ENCODE measurements at places on chromosomes 1 and 21. TPM values are rescaled to one million over a fixed set of nuclear protein-coding genes. Genes with fewer than 3 reads are reported as not detected.

GRCh38 chr21:36388835-36389234 lies 3.6 kb downstream of the CHAF1B start:
- no peaks in the 10 kb centered on the region for H3K27me3 ChIP-seq
- peak; percentile 88 for DNase-seq
- H3K27ac ChIP-seq, result peak overlapping the region; percentile 67
- peaks cover 6% of the 10 kb centered on the region for H3K36me3 ChIP-seq
- H3K4me1 ChIP-seq, result peaks cover 11% of the 10 kb centered on the region

DNA sequence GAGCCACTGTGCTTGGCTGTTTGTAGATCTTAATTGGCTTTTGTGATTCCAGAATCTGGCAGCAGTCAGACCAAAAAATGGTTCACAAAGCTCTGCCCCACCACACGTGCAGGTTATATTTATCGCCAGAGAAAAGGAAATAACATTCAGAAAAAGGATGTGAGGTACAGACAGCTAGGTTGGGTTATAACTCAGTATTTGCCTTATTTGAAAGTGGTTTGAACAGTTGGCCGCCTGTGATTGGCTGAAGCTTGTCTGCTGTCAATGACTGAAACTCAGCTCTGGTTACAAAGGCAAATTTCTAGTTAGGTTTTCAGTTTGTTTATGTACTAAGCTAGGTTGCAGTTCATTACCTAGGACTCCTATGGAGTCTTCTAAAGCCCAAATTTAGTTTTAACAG lies 9.6 kb downstream of the SH3BGR start:
- no peak for DNase-seq
- H3K4me1 ChIP-seq, result no peaks in the 10 kb centered on the region
- H3K36me3 ChIP-seq, result no peaks in the 10 kb centered on the region
- H3K4me3 ChIP-seq, result no peak overlapping the region
- H3K27ac ChIP-seq, result no peak overlapping the region

DNA sequence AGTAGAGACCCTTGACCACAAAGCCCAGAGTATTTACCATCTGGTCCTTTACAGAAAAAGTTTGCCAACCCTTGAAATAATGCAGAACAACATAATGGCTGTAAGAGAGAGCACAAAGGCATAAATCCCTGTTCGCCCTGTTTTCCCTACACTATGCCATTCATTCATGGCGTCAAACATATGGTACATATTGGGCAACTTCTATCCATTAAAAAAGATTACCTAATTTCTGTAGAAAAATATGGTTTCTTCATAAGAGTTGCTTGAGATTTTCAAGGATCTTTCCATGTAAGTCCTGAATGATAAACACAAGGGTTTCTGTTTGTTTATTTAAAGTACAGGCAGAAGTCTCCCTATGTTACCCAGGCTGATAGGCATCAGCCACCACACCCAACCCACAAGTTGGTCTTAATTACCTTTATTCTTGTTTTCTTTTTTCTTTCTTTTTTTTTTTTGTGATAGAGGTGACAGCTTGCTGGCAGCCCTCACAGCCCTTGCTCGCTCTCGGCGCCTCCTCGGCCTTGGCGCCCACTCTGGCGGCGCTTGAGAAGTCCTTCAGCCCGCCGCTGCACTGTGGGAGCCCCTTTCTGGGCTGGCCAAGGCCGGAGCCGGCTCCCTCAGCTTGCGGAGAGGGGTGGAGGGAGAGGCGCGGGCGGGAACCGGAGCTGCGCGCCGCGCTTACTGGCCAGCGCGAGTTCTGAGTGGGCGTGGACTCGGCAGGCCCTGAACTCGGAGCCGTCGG lies 68.3 kb upstream of the NR5A2 start:
- H3K4me1 ChIP-seq, result no peaks in the 10 kb centered on the region
- no peak for DNase-seq
- H3K4me3 ChIP-seq, result no peak overlapping the region
- H3K27ac ChIP-seq, result no peak overlapping the region
- no peaks in the 10 kb centered on the region for H3K27me3 ChIP-seq

- peaks cover 62% of the 10 kb centered on the region for H3K36me3 ChIP-seq
- H3K27me3 ChIP-seq, result no peaks in the 10 kb centered on the region
- H3K4me3 ChIP-seq, result no peak overlapping the region
- DNase-seq, result no peak
- 0 out of 2 replicates have a peak overlapping the region, but pooled peaks have one; percentile 10 for H3K27ac ChIP-seq
Observed at GRCh38 chr1:27891196-27891889, 19.0 kb downstream of the THEMIS2 start.

Gene BACE2
- 6.8 TPM for total RNA-seq

DNA sequence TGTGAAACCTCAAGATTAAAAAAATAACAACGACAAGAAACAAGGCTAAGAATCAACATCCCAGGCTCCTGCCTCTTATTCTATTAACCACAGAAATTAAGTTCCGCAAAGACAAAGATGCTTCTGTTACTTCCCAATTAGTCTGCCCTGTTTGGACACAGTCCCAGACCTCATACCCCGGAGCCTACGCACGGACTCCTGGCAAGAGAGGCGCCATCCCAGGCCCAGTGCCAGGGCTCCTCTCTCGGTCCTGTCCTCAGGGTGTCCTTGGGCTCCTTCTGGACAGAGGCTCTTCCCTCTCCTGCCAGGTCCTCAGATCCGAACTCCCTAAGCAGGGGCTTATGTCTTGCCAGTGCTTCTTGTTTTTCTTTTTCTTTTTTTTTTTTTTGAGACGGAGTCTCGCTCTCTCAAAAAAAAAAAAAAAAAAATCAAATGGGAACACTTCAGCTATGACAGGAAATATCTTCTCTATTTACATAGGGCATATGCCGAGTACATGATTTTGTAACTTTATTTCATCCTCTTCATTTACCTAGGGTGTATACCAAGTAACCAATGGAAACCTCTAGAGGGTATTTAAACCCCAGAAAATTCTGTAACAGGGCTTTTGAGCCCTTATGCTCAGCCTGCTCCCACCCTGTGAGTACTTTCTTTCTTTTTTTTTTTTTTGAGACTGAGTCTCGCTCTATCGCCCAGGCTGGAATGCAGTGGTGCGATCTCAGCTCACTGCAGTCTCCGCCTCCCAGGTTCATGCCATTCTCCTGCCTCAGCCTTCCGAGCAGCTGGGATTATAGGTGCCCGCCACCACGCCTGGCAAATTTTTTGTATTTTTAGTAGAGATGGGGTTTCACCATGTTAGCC lies 11.7 kb upstream of the ENO1 start:
- no peak overlapping the region for H3K4me3 ChIP-seq
- no peak overlapping the region for H3K27ac ChIP-seq
- no peaks in the 10 kb centered on the region for H3K27me3 ChIP-seq
- H3K4me1 ChIP-seq, result no peaks in the 10 kb centered on the region
- no peak for DNase-seq

DNA sequence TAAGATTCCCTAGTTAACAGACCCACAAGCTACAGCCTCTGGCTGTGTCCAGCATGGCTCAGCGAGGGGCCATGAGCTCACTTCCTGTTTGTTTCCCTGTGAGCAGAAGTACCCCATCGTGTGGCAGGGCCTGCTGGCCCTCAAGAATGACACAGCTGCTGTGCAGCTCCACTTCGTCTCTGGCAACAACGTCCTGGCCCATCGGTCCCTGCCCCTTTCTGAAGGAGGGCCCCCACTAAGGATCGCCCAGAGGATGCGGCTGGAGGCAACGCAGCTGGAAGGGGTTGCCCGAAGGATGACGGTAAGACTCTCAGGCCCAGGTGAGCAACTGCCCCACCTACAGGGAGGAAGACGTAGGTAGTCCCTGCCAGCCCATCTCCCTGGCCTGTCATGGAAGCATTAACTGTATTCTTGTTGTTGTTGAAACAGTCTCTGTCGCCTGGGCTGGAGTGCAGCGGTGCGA lies 38.2 kb downstream of the ZBTB17 start:
- peak; percentile 70 for DNase-seq
- 0 out of 2 replicates have a peak overlapping the region, but pooled peaks have one; percentile 45 for H3K27ac ChIP-seq
- H3K4me3 ChIP-seq, result no peak overlapping the region
- H3K4me1 ChIP-seq, result no peaks in the 10 kb centered on the region

Gene NRIP1
- 9.0 TPM for total RNA-seq

DNA sequence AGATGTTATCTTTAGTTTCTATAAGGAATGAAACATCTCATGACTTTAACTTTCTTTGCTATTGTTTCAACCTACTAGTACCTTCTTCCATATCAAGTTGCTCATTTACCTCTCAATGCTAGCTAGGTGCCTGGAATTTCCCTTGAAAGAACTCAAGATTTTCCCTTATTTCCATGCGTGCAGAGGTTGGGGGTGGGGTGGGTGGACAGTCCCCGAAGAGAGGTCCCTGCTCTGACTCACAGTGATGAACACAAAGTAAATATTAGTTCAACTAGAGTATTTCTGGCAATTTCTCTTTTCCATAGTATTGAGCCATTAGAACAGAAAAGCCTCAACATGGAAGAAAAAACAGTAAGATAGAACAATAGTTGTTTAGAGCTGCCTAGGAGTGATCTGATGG lies 239.0 kb upstream of the ZP4 start:
- H3K4me3 ChIP-seq, result no peak overlapping the region
- peak; percentile 9 for DNase-seq
- H3K27me3 ChIP-seq, result no peaks in the 10 kb centered on the region
- no peak overlapping the region for H3K27ac ChIP-seq
- H3K36me3 ChIP-seq, result no peaks in the 10 kb centered on the region

DNA sequence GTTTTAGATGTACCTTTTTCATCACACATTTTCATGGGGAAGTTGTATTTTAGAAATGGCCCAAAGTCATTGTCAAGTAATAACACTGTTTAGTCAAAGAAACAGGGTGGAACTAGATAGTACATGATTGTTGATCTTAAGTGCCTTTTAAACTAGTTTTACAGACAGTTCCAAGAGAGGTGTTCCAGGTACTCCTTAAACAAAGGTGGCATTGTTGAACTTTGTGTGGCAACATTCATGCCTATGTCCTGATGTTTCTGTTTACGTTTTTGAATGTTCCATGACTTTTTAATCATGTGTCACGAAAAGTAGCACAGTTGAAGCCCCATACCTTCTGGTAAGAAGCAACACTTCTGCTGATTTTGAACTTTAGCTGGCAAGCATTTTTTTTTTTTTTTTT lies 9.1 kb upstream of the SH3D21 start:
- no peak overlapping the region for H3K27ac ChIP-seq
- H3K4me1 ChIP-seq, result no peaks in the 10 kb centered on the region
- H3K4me3 ChIP-seq, result no peak overlapping the region
- no peak for DNase-seq

DNA sequence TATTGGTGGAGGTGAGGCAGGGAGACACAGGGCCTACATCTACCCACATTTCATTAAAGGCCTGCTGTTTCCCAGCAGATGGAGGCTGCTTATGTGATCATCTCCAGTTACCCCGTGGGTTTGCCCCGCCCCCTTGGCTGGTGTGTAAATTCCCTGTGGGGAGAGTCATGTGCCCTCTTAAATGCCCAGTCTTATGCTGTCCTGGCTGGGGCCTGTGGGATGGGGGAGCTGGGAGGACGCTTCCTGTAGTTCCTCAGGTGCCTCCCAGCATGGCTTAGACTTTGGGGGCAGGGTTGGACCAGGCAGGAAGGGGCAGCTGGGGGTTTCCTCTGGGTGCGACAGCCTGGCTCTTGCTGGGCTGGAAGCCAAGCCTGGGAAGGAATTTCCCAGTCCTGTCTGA lies 15.5 kb upstream of the CITED4 start:
- no peaks in the 10 kb centered on the region for H3K4me1 ChIP-seq
- H3K27me3 ChIP-seq, result no peaks in the 10 kb centered on the region
- no peak overlapping the region for H3K27ac ChIP-seq
- no peak overlapping the region for H3K4me3 ChIP-seq
- DNase-seq, result peak; percentile 52

- H3K4me3 ChIP-seq, result peak overlapping the region; percentile 63
- H3K36me3 ChIP-seq, result no peaks in the 10 kb centered on the region
- H3K27ac ChIP-seq, result no peak overlapping the region
- peaks cover 16% of the 10 kb centered on the region for H3K4me1 ChIP-seq
Observed at GRCh38 chr1:153260585-153261280, 1.2 kb downstream of the LORICRIN start.

- DNase-seq, result no peak
- no peaks in the 10 kb centered on the region for H3K27me3 ChIP-seq
Observed at GRCh38 chr1:109140392-109140791, 26.5 kb downstream of the ELAPOR1 start.

- H3K27ac ChIP-seq, result no peak overlapping the region
- no peak overlapping the region for H3K4me3 ChIP-seq
Observed at GRCh38 chr21:45963232-45963570, 18.4 kb upstream of the COL6A1 start.

DNA sequence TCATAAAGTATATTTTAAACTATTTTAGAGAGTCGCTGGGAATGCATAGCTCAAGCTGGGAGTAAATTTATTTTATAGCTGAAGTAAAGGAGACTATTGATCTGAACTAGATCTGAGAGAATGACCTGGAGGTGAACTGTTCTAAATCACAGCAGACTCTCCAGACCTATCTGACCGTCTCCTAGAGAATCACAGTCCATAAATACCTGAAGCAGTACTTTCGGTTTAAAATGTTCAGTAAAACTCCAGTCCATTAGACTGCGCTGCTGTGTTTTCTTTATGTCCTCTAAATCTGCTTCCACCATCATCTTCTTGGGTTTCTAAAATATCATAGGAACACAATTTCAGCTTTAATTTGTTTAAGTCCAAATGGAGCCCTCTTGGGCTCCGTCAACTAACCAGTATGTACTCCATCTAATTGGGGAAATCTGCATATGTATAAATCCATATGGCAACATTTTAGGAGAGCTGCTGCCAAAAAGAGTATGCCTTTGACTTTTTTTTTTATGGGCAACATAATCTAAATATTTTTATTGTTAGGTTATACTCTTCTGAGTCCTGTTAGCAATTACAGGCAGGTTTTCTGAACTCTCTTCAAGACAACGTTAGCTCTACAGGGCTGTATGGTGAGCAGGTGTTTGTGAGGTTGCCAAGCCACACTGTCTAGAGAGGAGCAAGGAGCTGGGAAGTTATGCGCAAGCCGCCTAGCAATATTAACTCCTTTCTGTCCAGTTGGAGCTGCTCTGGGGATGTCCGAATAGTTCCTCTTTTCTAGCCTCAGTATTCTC lies 111.2 kb downstream of the SPAG17 start:
- H3K4me1 ChIP-seq, result peaks cover 29% of the 10 kb centered on the region
- H3K4me3 ChIP-seq, result no peak overlapping the region
- DNase-seq, result peak; percentile 5
- H3K36me3 ChIP-seq, result no peaks in the 10 kb centered on the region
- H3K27ac ChIP-seq, result no peak overlapping the region

Gene CENPF
- 123 TPM for total RNA-seq

GRCh38 chr1:177302357-177303044 lies 131.7 kb downstream of the BRINP2 start:
- H3K27ac ChIP-seq, result no peak overlapping the region
- H3K27me3 ChIP-seq, result no peaks in the 10 kb centered on the region

Gene TNFAIP8L2
- total RNA-seq, result not detected

DNA sequence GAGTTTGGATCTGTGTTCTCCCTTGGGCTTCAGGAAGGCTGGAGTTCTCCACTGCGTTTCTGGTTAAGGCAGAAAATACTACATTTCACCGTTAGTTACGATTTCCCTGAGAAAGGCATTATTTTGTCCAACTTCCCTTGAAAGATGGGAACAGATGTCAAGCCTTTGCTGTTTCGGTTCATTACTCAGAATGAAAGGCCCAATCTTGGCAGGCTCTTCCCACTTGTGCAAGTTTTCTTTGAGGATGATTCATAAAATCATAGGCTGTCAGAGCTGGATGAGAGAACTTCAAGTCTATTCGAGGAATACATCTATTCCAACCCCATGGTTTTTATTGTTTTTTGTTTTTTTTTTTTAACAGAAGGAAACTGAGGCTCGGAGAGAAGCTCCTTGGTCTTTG lies 205.2 kb downstream of the GRIK3 start:
- no peaks in the 10 kb centered on the region for H3K36me3 ChIP-seq
- H3K4me3 ChIP-seq, result no peak overlapping the region
- no peak overlapping the region for H3K27ac ChIP-seq
- peaks cover 11% of the 10 kb centered on the region for H3K4me1 ChIP-seq
- no peaks in the 10 kb centered on the region for H3K27me3 ChIP-seq
- DNase-seq, result no peak

Data from GM23338 (cell line).